ENCODE measurements at places on chromosomes 4 and X. TPM values are rescaled to one million over a fixed set of nuclear protein-coding genes. Genes with fewer than 3 reads are reported as not detected.

CENPE gene
- 9.9 TPM for total RNA-seq

GLRA3 gene
- not detected for total RNA-seq

CTAG2 gene
- total RNA-seq, result not detected

STATH gene
- not detected for total RNA-seq

GUCY1A1 gene
- 2.3 TPM for total RNA-seq

LONRF3 gene
- 5.0 TPM for total RNA-seq

RXFP1 gene
- total RNA-seq, result 0.38 TPM

DRP2 gene
- total RNA-seq, result 0.19 TPM

MAGEA8 gene
- total RNA-seq, result not detected

ODAM gene
- not detected for total RNA-seq

LPAR4 gene
- total RNA-seq, result not detected

FGB gene
- total RNA-seq, result not detected

PPARGC1A gene
- total RNA-seq, result 58.8 TPM

ASB12 gene
- not detected for total RNA-seq
